ENCODE measurements at places on chromosomes 7 and 10.
A peak's percentile ranks its signal among the peaks of the same experiment; 100 is the strongest.

DNA sequence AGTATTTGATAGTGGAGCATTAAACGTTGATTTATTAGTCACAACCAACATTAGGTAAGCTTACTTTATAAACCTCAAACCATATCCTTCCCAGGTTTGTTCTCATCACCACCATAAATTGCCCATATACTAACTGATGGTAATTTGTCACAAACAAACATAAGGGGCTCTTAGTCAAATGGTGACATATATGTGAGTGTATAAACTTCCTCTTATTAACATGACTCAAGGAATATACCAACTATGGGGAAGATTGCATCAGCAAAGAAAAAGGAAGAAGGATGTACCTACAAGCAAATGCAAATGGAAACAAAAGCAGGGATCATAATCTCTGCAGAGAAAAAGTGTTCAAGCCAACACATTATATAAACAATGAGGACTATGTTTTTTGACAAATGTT is 418.2 kb upstream of the AKR1E2 start:
- peak; percentile 12 for DNase-seq

- no peak for DNase-seq
Observed at GRCh38 chr10:7333961-7334641, 76.7 kb downstream of the SFMBT2 start.

DNA sequence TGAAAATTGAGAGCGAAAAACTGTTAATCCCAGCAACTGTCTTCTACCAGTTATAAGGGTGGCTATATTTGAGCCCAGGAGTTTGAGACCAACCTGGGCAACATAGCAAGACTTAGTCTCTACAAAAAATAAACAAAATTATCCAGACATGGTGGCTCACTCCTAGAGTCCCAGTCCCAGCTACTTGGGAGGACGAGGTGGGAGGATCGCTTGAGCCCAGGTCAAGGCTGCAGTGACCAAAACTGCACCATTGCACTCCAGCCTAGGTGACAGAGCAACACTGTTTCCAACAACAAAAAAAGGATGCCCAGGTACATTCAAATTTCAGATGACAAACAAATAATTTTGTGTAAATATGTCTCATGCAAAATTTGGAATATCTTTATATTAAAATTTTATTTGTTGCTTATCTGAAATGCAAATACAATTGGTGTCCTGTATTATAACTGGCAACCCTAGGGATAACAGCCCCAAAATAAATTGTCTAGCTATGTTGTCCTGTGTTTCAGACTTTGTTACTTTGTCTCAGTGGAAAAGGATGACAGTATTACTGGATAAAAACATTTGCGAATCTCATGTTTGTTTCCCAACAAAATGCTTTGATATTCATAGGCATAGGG is 26.7 kb downstream of the FAM171A1 start:
- DNase-seq = no peak

DNA sequence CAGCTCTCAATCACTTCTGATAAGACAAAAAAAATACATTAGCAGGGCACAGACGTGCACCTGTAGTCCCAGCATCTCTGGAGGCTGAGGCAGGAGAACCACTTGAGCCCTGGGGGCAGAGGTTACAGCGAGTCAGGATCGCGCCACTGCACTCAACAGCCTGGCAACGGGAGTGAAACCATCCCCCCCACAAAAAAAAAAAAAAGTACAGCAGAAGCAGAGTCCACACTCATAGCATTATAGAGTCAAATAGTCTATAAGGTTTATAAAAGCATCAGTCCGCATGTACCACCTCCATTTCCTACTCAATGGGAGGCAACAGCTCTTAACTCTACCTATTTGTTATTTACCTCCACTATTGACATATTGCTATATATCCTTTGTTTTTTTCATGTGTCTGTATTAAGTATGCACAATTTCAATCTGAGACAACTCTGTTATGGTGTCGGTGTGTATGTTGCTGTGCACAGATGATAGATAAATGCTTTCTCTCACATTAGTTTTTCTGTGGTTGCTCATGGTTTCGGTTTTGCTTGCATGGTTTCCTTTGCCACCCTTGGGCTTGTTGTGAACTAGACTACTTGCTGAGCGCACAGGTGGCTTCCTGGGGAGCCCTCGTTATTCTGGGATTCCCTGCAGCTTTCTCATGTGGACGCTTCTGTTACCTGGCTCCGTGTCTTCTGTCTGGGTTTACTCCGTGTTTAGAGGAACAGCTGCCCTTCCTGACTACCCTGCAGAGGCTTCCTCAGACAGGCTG is 40.4 kb downstream of the PROSER2 start:
- DNase-seq = no peak

GRCh38 chr7:89809291-89809690 is 345.0 kb upstream of the STEAP1 start:
- no peak for DNase-seq

- DNase-seq = no peak
Observed at GRCh38 chr7:29337546-29338116, 143.1 kb downstream of the CHN2 start.

DNA sequence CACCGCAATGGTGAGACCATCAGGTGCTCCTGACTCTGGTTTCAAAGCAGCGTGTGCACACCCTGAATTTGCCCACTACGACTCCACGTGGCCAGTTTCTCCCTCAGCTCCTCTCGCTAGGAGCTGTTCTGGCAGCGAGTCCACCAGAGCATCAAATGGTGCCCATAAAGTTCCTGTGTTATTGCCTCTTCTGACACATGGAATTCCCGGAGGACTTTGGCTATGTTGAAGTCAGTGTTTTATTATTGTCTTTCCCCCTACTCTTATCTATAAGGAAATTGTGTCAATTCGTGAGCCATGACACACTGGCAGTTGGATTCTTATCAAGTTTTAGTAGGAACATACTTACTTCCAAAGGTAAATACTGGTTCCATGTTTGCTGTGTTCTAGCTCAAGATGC is 53.9 kb upstream of the NPVF start:
- DNase-seq = no peak

DNA sequence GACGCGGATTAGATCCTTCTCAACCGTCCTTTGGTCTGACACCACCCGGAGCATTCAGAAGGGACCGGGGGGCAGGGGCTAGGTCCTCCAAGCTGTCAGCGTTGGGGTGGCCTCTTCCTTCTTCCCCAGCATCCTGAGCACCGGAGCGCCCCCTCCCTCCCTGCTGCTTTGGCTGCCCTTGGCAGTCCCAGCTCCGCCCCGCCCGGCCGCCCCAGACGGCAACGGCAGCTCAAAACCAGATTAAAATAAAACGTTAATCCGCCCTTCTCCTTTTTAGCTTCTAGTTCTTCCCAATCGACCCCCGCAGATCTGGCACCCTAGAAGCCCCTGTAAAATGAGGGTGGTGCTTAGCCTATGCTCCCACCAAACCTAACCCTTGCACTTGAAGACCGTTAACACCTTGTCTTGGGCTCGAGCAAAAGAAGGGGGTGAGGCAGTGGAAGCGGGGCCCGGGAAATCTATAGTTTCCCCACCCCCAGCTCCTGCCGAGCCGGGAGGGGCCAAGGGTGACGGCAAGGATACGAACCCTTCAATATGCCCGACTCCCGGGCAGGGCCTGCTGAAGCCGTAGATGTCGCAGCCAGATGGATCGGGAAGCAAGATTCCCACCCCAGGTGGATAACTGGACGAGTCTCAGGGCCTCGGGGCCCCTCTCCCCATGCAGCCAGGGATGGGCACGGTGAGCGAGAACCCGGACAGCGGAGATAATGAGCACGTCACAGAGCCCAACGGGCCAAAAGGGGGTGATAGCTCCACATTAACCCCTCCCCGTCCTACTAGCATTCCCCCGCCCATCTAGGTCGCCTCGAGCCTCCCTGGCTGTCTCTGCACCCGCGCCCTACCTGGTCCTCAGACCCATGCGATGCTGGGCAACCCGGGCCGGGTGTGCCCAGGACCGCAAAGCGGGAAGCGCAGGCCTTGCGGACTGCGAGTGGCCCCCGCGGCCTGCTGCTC is 169.7 kb downstream of the NRF1 start:
- no peak for DNase-seq

DNA sequence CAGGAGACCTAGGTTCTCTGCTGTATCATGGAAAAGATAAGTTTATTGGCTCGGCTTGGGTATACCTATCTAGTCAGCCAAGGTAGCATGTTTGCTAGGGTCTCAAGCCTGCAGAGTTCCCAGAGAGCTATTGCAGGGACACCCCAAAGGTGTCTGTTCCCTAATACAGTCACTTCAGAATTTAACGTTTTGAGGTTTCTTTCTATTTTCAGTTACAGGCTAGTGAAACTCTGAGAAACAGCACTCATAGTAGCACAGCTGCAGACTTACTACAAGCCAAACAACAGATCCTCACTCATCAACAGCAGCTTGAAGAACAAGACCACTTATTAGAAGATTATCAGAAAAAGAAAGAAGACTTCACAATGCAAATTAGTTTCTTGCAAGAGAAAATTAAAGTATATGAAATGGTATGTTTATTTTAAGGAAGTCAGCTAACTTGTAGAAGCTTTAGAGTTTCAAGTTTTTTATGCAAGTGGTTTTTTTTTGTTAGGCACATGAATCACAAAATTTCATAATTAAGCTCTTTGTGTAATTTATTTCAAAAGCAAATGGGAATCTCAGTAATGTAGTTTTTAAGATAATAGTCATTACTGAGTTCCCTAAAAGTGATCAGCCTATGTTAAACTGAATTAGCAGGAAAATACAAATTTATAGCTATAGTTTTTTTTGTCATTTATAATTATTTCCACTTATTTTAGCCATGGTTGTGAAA is 54.9 kb downstream of the AKAP9 start:
- no peak for DNase-seq

- no peak for DNase-seq
Observed at GRCh38 chr10:117175215-117175900, 21.9 kb upstream of the KCNK18 start.

DNA sequence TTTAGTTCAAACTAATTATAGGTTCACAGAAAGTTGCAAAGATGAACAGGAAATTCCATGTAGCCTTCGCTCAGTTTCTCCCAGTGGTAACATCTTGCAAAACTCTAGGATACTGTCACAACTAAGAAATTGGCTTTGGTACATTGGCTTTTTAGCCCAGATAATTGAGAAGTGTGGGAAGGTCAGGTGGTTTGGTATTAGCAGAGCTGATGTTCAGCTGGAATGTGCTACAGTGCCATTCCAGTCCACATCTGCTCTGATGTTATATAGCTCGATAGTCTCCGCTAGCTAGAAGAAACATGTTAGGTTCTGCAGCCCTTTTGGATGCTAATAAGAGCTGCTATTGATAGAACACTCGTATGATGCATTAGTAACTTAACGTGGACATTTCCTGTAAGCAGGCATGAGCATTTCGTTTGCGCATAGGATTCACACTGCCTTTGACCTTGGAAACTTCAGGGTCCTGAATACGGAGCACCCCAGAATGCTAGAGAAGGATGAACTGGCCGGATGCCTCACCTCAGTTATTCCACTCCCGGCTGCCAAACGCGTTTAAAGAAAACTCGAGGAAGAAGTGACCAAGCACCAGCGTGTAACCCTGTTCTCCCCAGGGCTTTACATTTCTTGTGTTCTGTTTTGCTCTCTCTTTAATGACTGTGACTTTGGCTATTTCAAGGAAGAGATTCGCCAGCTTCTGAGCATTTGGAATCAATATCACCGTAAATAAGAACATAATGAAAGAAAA is 271.4 kb downstream of the GALNT17 start:
- no peak for DNase-seq

GRCh38 chr10:65419629-65420028 is 1506.2 kb upstream of the LRRTM3 start:
- no peak for DNase-seq

DNA sequence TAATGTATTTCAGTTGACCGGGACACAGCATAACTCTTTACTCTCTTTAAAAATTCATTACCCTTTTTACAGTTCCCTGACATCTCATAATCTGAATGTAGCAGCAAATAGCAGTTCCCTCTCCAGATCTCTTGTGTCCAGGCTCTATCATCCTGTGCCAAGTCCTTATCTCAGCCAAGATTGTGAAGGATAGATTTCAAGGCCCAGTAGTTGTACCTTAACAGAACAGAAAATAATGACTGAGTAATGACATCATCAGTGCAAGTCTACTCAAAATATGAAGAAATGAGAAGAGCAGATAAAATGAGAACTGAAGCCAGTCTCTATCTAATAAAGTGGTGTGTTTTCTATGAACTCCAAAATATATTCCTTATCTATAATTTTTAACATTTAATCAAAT is 92.6 kb downstream of the TFEC start:
- DNase-seq = no peak

DNA sequence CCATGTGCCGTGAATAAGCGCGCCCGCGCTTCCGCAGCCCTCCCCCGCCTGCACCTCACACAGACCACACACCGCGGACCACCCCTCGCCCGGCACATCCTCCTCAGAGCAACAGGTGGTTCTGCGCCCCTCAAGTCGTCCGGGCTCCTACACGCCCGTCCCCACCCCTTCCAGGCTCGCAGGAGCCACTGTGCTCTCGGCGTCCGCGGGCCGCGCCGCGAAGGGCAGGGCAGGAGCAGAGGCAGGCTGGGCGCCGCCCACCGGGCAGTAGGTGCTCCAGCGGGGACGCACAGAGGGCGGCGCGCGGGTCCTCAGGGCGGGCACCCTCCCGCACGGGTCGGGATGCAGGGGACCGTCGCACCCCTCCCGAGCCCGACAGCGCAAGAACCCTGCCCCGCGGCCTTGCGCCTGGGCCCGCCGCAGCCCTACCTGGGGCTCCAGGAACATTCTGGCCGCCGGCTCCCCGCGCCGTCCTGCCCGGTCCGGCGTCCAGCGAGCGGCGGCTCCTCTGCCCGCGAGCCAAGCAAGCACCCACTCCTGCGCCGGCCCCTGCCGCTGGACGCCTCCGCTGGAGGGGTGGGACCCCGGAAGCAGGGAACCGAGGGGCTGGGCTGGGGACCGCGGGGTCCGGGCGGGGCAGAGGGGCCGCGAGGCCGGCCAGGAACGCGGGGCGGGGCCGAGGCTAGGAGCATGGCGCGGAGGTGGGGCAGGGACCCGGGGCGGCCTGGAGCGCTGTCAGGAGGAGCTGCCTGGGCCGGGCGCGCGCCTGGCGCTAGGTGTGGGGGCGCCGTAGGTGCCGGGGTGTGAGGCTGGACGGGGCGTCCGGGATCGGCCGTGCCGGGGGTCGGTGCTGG is 37.4 kb downstream of the RASGEF1A start:
- DNase-seq = peak; percentile 58

- peak; percentile 77 for DNase-seq
Observed at GRCh38 chr7:155456738-155457543, 988 bp upstream of the EN2 start.

GRCh38 chr7:73827567-73828106 is 3.2 kb upstream of the CLDN4 start:
- peak; percentile 87 for DNase-seq

GRCh38 chr7:18626717-18627116 is 131.2 kb downstream of the HDAC9 start:
- no peak for DNase-seq

- no peak for DNase-seq
Observed at GRCh38 chr7:101795461-101795860, 22.0 kb upstream of the CUX1 start.
